ENCODE measurements at places on chromosomes 3 and 15.
A peak's percentile ranks its signal among the peaks of the same experiment; 100 is the strongest.

DNA sequence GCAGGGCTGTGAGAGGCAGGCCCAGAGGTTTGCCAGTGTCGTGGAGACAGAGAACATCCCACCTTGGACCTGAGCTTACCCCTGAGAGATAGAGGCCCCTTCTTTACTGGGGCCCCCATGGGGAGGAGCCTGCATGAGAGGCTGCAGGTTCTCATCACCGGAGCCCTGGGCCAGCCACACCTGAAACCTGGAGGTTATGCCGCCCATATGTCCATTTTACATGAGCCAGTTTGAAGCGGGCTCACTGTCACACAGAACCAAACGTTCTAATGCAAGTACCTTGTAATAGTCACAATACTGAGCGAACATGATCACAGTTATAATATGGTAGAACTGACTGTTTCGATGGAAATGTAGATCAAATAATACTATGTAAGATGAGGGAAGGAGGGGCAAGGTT lies 6.3 kb upstream of the IQSEC1 start:
- no peak for DNase-seq

- no peak for DNase-seq
Observed at GRCh38 chr3:177499779-177500423, 302.6 kb upstream of the TBL1XR1 start.

GRCh38 chr3:109278141-109278540 lies 38.2 kb downstream of the DPPA2 start:
- no peak for DNase-seq

GRCh38 chr3:12750658-12751071 lies 8.4 kb downstream of the TMEM40 start:
- peak; percentile 26 for DNase-seq

- no peak for DNase-seq
Observed at GRCh38 chr15:39497016-39497758, 83.7 kb upstream of the THBS1 start.

- DNase-seq, result peak; percentile 51
Observed at GRCh38 chr15:88624156-88624970, 3.2 kb downstream of the AEN start.

DNA sequence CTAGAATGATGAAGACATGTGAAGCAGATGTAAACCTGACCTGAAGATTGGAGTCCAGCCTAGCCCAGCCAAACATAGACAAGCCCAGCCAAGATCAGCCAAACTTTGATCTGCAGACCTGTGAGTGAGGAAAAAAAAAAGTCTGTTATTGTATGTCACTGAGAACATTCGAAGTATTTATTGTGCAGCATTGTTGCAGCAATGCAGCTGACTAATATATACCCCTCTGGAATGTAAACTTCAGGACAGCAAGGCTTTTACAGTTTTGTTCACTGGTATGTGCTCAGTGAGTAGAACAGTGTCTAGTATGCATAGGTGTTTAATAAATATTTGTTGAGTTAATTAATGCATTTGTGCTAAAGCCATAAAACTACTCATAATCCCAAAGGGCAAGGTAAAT lies 23.4 kb downstream of the TMEM202 start:
- no peak for DNase-seq

DNA sequence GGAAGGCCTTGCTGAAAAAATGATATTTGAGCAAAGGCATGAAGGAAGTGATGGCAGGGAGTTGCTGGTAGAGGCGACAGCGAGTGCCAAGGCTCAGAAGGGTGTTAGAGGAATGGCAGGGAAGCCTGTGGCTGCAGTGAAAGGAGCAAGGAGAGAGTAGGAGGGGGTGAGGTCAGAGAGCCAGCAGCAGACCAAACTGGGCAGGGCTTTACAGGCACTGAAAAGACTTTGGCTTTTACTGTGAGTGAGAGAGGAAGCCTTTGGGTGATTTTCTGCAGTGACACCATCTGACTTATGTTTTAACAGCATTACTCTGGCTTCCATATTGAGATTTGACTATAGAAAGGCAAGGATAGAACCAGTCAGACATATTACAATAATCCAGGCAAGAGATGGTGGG lies 11.4 kb downstream of the TICRR start:
- DNase-seq, result no peak
